ENCODE measurements at places on chromosomes 11 and 22. TPM values are rescaled to one million over a fixed set of nuclear protein-coding genes. Genes with fewer than 3 reads are reported as not detected.

SCGB1A1 gene
- total RNA-seq, result not detected

ZC3H7B gene
- total RNA-seq, result 24.6 TPM

PANX1 gene
- total RNA-seq, result 52.2 TPM

BEST1 gene
- total RNA-seq, result 7.5 TPM

GAL gene
- not detected for total RNA-seq

TMA7B gene
- 1.7 TPM for total RNA-seq

DNA sequence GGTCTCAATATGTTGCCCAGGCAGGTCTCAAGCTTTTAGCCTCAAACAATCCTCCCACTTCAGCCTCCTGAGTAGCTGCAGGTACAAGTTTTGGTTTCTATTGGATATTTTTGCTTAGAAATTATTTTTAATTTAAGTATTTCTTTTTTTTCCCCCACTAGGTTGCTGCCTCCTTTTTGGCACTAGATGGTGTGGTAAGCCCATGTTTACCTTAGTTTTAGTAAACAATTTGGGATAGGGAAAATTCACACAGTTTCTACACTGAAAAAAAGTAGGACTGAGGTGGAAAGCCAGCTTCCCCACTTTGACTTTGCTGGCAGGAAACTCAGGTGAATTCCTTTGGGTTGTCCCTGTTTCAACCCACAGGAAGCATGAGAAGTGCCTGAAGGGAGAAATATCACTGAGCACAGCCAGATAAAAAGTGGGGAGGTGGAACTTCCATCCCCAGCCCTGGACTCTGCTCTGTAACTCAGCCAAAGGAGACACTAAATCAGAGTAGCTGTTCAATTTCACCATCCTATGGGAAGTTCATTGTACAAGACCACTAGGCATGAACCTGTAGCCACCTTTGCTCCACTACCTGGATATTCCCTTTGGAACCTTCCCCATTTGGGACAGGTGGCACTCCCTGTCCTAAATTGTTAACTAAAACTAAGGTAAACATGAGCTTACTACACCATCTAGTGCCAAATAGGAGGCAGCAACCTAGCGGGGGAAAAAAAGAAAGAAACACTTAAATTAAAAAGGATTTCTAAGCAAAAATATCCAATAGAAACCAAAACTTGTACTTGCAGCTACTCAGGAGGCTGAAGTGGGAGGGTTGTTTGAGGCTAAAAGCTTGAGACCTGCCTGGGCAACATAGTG lies 154.4 kb upstream of the FAT3 start:
- DNase-seq, result no peak

DNA sequence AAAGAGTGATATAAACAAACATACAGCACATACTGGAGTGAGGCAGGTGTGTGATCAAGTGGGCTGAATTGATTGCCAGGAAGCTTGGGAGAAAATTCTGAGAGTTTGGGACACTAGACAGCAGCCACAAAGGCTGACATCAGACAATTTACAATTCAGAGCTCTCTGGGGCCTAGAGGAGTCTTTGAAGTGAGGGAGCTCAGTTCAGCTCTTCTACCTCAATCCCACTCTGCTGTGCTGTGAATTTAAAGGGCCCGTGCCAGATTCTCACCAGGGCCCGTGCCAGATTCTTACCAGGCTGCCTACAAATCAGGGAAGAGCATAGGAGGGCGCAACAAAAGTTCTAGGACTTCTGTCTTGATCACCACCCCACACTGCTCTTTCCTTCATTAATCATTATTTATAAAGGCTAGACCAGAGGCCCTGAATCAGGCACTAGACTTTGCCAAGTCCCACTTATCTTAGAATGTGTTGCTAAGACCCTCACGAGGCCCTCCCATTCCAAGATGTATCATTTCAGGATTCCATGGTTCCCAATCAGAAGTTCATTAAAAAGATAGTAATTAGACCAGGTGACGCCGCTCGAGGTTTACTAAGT lies 112.4 kb downstream of the KIRREL3 start:
- DNase-seq, result no peak

DNA sequence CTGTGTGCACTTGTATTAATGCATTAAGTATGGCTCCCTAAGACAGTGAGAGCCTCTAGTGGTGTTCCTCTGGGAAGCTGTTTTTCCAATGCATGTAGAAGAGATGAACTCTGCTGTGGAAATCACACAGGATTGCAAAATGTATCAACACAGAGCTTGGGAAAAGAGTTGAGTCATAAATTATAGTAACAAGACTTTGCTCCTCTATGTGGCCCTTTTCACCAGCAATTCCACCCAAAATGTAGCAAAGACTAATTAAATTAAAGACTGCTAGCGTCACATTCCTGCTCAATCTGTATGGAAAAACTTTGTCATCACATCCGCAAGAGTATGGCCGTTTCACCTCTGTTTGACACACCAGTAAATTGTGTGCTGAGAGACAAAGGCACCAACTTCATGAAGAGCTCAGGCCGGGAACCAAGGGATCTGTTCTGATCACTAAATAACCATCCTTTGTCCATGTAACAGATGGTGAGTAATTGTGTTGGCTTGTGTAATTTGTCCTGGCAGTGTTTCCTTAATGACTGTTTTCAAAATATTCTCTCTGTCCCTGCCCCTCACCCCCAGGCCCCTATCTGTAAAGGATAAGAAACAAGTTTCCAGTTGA lies 209.2 kb upstream of the SORL1-AS1 start:
- DNase-seq, result peak; percentile 13

DNA sequence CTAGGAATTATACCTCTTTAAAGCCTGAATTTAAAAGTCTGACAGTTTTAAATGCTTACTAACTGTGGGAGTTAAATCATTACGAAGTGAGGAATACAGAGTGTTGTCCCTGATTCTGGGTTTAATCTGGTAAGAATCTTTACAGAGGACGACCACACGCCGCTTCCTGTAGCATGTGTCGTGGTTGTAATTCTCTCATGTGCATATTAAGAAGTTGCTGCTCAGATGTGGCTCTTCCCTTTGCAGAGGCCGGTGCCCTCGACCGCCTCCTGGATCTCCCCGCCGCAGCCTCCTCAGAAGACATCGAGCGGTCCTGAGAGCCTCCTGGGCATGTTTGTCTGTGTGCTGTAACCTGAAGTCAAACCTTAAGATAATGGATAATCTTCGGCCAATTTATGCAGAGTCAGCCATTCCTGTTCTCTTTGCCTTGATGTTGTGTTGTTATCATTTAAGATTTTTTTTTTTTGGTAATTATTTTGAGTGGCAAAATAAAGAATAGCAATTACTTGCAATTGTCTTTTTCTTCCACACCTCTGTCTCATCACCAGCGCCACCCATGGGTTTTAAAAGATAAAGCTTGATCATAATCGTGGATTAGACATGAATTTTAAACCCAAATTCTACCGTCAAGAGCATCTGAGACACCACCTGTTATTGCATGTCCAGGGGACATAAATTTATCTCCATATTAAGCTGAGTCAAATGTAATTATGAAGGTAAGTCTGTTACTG lies 6.5 kb downstream of the GAL start:
- no peak for DNase-seq

- DNase-seq, result no peak
These were observed 76.8 kb upstream of the BIRC3 start for GRCh38 chr11:102240502-102240901.

DNA sequence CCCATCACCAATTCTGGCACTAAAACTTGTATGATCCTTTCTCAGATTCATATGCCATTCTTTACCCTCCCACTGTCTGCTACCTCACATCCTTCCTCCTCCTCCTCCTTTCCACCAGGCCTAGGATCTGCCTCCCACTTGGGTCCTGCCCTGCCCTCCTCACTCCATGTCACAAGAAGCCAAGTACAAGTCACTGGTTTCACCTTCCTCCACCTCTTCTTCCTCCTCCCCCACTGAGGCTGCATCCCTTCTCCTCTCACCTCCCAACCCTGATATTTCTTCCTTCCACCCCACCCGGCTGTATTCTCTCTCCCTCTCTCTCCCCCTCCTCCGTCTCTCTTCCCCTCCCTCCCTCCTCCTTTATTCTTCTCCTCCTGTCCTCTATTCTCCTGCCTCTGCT lies 46.6 kb downstream of the LARGE1 start:
- no peak for DNase-seq

GRCh38 chr11:132607575-132607974 lies 924.7 kb downstream of the OPCML start:
- no peak for DNase-seq

DNA sequence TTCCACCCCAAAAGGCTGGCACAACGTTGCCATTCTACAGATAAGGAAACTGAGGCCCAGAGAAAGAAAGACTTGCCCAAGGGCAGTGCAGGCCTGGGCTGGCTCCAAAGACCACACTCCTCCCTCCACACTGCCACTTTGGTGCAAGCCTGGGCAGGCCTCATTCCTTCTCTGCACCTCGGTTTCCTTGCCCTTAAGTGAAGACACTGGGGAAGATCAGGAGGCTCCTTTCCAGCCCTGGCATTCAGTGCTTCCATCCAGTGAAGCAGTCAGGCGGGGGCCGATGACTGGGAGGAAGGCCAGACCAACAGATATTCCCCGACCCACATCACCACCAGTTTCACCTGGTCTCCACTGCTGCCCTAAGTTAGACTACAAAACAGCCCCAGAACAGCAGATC lies 18.3 kb upstream of the TCF20 start:
- no peak for DNase-seq

GRCh38 chr11:1224111-1224490 lies 1.2 kb downstream of the MUC5B start:
- no peak for DNase-seq

DNA sequence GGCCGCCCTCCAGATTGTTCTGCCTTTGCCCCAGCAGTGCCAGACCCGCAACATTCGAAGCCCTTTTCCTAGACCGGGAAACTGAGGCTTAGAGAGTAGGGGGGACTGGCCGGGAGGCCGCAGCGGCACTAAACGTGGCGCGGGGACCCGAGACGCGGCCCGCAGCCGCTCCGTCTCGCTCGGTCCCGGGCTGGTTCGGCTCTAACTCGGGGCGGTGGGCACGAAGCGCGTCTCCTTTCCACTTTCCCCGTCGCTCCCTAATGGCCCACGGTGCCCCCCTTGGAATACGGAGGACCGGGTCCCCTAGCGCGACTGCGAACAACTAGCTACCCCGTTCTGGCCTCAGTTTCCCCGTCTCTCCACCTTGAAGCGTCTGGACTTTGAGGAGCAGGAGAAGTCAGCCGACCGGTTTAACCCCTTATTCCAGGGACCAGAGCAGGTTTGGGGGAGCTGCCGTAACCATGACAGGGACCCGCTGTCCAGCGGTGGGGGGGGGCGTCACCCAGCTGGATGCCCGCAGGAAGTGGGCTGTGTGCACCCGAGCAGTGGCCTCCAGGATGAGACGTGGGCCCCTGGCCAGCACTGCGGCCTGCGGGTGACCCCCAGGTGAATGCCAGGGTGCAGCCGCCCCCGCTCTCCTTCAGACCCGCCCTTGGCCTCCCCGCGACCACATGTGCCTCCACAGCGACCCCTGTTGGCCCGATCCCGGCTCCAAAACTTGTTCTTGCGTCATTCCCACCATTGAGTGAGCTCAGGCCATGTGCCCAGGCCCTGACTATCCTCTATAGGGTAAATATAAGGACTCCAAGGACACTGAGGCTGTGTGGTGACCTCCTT lies 1.1 kb downstream of the CDC42EP1 start:
- peak; percentile 90 for DNase-seq

DNA sequence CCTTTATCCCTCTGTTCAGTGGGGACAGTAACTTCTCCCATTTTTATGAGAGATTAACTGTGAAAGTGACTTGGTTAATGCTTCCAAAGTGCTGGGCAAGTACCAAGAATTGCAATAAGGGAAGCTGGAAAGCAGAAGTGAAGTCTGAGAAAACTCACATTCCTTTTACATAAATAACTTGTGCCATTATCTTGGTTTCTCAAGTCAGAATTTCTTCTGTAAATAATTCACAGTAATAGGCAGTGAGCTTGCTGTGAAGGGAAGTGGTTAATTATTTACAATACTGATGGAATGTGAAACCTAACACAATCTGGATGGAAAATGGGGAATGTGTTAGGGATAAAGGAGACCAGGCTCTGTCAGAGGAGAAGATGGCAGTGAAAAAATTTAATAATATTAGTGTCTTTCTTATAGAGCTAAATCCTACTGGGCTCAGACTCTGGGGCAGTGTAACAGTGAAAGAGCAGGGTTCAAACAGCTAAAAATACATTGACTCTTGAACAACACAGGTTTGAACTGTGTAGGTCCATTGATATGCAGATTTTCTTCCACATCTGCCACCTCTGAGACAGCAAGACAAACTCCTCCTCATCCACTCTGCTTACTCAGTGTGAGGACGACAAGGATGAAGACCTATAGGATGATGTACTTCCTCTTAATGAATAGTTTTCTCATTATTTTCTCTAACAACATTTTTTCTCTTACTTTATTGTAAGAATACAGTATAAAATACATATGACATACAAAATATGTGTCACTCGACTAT lies 251.5 kb upstream of the ISX start:
- DNase-seq, result peak; percentile 38

GRCh38 chr22:36921309-36922104 lies 8.1 kb downstream of the CSF2RB start:
- DNase-seq, result no peak

DNA sequence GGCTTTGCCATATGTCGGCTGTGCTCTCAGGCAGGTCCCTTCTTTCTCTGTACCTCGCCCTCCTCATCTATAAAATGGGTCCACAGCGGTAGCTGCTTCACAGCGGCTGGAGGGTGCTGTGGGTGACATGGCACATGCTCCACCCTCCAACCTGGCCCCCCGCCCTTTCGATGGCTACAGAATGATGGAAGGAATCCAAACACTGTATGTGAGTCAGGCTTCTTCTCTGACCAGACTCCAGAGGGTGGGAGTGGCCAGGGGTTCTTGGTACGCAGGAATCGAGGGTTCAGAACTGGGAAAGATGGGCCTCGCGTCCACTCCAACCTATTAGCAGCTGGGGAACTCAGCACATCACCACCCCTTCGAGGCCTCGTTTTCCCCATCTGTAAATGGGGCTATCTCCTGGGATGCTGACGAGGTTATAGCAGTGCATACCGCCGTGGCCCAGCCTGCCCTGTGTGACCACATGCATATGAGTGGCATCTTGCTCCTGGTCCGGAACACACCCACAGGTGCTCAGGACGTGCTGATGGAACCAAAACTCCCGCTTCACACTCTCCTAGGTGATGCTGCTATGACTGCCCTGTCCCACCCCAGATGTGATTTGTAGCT lies 26.4 kb downstream of the MN1 start:
- no peak for DNase-seq

GRCh38 chr11:86418917-86419316 lies 44.2 kb downstream of the CCDC81 start:
- no peak for DNase-seq

DNA sequence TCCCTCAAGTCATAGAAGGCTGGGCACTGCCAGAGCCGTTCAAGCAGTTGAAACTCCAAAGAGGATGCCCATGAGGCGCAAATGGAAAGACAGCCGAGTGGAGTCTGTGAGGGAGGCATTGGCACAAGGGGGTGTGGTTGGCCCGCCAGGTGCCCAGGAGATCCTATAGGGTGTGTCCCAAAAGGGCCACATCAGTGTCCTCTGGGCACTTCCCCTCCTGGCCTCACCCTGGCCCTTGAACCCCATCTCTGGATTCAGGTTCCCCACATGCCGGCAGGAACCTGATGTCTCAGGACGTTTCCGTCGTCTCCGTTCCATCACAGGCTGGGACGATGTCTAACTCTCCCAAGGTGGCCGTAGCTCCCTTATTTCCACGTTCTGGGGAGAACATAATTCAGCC lies 54.3 kb downstream of the SBF1 start:
- no peak for DNase-seq
